ENCODE measurements at places on chromosomes 13 and 19.

- DNase-seq, result no peak
These were observed 165.2 kb downstream of the PCDH9 start for GRCh38 chr13:67064920-67065319.

DNA sequence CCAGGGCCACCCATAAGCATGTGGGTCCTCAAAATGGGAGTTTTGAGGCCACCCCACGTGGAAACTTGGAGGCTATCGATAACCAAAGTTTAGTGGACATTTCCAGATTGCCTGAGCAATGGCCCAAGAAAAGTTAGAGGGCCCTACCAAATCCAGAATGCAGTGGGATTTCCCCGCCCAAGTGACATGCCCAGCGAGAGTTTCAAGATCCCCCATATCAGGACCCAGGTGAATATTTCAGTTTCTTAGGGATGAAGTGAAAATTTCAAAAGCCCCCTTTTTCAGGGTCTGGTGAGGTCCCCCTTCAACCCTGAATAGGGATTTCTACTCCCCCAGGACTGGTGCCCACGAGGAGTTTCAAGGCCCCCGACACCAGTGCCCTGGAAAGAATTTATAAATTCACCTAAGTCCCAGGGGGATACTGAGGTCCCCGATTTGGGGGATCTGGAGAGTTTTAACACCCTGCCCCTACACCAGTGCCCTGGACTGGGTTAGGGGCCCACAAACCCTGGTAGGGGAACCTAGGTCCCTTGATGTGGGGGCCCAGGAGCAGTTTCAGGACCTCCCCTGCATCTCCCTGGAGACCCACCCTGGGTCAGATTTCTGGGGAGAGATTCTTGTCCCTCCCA is 695 bp downstream of the BST2 start:
- no peak for DNase-seq

- DNase-seq, result no peak
These were observed 28.5 kb downstream of the VAV1 start for GRCh38 chr19:6800991-6801484.

GRCh38 chr19:1235625-1236538 is 1.9 kb downstream of the CBARP start:
- no peak for DNase-seq

DNA sequence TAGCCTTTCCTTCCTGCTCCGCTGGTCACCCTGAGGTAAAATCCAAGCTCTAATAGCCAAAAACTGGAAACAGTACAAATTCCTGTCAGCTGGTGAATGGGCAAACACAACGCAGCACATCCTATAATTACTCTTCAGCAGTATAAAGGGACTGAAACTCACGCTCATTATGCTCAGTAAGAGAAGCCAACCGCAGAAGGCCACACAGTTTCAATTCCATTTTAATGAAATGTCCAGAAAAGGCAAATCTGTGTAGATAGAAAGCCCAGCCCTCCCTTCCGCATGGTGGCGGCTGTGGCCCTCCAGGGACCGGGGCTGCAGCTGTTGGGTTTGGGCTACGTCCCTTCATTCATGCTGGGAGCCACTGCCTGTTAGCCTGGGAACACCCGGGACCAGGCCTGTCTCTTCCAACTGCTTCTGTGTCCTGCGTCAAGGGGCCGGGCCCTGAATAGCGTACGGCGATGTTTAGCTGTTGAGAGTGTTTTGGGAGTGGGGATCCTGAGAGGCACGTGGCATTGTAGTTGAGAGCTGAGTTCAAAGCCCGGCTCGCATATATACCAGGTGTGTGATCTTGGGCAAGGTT is 23.5 kb downstream of the NKPD1 start:
- no peak for DNase-seq

DNA sequence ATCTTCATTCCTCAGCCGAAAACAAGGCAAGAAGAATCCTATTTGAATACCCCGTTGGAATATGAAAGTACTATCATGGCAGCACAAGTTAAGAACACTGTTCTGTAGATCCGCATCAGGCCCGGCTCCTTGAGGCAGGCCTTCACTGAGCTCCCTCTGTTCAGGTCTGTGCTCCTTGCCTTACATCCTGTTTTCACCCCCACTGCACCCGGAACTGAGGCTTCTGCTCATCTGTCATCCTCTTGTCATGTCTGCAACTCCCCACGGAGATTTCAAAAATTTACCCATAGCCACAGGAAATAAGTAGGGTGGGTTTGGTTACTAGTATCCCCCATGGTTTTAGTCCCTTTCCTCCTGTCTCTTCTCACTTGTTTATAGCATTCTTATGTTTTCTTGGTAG is 861.9 kb downstream of the GPC5 start:
- no peak for DNase-seq

GRCh38 chr19:50668416-50668815 is 19.2 kb downstream of the C19orf81 start:
- DNase-seq, result no peak

- DNase-seq, result no peak
These were observed 188.2 kb upstream of the RFC3 start for GRCh38 chr13:33629605-33630360.

- DNase-seq, result no peak
These were observed 61.0 kb upstream of the CEACAM8 start for GRCh38 chr19:42655748-42656147.

DNA sequence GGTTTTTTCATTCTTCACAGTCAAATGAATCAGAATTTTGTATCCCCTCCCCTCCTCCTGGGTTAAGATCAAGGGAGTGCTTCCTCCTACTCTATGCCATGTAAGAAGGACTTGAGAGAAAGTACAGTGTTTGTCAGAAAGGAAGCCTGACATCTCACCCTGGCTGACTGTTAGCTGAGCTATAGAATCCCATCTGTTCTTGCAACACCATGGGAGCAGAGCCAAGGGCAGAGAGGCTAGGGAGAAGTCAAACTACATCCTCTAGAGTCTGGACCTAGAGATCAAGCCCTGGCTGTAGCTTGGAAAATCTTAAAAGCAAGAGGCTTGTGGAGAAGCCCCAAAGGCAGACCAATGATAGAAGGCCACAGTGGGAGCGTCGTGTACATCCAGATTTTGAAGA is 145.9 kb downstream of the OLFM4 start:
- no peak for DNase-seq

DNA sequence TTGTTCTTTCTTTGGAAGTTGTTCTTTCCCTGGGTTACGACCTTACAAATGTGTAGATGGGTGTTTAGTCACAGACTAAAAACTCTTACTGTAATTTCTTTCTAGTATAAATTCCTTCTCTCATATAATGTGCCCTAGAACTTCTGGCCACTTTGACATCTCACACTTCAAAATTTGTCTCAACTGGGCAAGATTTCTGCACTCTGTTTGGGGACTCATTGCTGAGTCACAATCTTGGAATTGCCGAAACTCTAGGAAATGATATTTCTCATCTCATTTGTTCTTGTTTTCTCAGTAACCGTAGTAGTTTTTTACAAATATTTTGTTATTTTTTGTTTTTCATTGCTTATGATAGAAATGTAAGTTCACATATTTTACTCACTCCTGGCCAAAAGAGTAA is 2523.2 kb upstream of the PCDH20 start:
- no peak for DNase-seq

- DNase-seq, result no peak
These were observed 530.4 kb downstream of the MYO16 start for GRCh38 chr13:109159650-109160309.

GRCh38 chr19:9132422-9132821 is 5.7 kb upstream of the OR7G3 start:
- no peak for DNase-seq

DNA sequence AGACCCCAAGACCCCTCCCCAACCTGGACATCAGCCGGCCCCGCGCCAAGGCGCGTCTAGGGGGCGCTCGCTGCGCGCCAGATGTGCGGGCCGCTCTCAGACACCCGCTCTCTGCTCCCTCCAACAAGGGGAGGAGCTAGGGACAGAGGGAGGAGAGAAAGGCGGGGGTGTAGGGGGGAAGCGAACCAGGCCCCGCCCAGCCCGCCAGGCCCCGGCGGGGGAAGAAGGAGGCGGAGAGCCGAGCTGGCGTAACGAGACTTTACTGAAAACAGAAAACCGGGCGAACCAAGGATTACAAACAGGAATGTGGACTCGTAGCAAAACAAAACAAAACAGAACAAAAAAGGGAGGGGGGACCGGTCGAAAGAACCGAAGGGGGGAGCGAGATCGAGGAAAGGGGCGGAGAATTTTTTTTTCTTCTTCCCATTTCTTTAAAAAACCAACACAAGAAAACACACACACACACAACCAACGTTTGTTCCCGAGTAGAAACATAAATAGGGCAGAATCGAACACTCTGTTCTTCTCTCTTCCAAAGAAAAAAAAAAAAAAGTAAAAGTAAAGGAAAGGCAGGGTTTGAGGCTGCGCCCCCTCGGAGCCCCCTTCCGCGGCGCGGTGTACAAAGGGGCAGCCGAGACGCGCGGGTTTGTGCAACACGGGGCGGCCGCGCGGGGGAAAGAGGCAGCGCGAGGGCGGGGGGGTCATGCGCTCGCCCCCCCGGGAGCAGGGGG is 1.7 kb downstream of the JUND start:
- DNase-seq, result peak; percentile 88

DNA sequence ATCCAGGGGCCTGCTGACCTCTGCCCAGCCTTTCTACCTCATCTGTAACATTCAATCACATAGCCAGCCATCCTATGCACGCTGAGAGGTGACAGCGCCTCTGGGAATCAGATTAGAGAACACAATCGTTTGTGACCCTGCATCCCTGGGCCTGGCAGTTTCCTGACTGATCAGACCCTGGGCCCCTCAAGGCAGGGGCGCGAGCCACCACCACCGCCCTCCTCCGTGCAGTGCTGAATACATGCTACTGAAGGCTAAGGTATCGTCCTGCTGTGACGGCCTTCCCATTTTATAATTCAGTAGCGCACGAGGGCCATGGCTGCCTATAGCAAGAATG is 1.3 kb downstream of the TMTC4 start:
- no peak for DNase-seq

GRCh38 chr13:85373322-85373721 is 425.9 kb downstream of the SLITRK6 start:
- DNase-seq, result no peak
